ENCODE measurements at places on chromosomes 6 and 20.

GRCh38 chr20:20297181-20297580 is 70.7 kb upstream of the INSM1 start:
- DNase-seq = no peak

- no peak for DNase-seq
These were observed 16.0 kb upstream of the PTPRT start for GRCh38 chr20:43205699-43206098.

DNA sequence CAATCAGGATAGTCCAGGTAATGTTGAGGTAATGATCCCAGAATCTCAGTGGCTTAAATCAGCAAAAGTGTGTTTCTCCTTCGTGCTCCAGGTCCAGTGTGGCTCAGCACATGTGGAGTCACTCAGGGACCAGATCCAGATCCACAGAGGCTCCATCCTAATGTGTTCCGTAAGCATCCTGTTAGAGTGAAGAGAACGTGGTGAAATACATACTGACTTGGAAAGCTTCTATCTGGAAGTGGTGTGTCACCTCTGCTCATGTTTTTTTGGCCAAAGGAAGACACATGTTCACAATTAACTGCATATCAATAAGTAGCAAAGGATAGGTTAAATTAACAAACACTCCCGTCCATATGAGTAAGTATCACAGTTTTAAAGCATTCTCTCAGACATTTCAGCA is 26.8 kb upstream of the PREP start:
- no peak for DNase-seq

- DNase-seq = no peak
These were observed 239.0 kb downstream of the BTBD9 start for GRCh38 chr6:38400764-38401163.

- no peak for DNase-seq
These were observed 36.2 kb upstream of the PLCB1 start for GRCh38 chr20:8095648-8096572.

GRCh38 chr6:7145885-7146828 is 38.4 kb downstream of the RREB1 start:
- no peak for DNase-seq

GRCh38 chr20:22492497-22492896 is 91.9 kb downstream of the FOXA2 start:
- DNase-seq = no peak

Data from stimulated activated naive CD8-positive, alpha-beta T cell treated with anti-CD3 and anti-CD28 coated beads, Interleukin-15, amount 100 ng/mL, for 72 hours (primary cell).